ENCODE measurements at places on chromosomes 1 and 21.

- no peak for DNase-seq
These were observed 88.0 kb upstream of the TLR5 start for GRCh38 chr1:223231011-223231572.

DNA sequence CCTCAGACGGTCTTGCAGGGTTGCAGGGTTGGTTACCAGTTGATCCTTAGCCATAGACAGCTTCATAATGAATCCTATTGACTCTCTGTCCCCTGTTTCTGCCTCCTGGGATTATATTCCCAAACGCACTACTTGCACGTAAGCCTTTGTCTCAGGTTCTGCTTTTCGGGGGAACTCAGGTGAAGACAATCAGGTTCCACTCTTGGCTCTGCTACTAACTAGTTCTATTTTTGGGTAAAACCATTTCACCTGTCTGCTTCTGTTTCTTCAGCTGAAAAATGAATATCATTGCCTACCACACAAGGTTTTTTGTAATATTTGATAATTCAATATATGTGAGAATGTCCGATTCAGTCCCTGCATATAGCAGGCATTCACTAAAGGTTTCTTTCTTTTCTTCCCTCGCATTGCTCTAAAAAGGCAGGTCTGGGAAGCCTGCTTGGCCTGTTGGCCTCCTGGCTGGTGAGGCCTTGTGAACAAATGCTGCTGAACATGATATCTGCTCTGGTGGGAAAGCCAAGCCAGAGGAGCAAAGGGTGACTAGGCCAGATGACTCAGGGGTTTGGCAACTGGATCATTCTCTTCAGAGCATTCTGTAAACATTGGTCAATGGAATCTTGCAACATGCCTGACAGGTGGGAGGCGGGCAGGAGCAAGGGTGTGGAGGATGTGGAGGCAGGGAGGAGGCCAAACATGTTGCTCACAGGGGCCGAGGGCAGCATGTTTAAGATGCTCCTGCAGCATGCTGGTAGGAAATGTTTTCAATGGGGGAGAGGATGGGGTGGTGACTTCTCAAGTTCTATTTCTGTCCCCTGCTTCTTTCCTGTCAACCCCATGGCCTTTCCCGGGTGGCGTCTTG, 23.8 kb downstream of the IER5 start:
- no peak for DNase-seq

DNA sequence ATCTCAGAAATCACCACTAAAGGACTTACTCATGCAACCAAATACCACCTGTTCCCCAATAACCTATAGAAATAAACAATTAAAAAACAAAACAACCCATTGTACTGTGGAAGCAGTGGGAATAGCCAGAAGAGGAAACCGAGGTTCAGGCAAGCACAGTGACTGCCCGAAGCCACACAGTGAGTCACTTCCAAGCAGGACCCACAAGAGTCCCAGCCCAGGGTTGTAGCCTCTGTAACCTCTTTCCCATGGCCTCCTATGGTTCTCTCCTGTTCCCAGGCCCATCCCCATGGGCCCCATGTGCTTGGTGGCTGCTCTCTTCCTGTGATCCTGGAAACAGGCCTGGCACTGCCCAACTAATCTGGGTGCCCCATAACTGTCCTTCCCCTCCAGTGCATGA, 29.0 kb upstream of the HTR1D start:
- DNase-seq, result no peak

GRCh38 chr1:52112489-52112888, 29.4 kb upstream of the ZFYVE9 start:
- no peak for DNase-seq

DNA sequence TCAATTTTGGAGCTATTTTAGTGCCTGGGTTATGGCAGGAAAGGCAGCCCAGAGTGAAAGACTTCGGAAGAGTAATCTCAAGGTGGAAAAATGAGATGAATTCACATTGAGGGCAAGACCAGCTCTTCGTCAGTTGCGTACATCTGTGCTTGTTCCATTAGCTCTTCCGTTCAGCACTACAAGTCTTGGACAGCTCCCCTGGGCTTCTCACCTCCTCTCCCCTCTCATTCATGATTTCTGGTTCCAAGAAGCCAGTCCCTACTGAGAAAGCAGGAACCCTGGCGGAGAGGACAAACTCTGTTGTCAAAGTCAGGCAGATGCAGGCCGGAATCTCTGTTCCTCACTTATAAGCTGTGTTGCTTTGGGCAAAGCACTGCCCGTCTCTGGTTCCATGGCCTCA, 76.5 kb downstream of the ACTL8 start:
- no peak for DNase-seq

GRCh38 chr1:1406101-1406820, 832 bp downstream of the MRPL20 start:
- no peak for DNase-seq

DNA sequence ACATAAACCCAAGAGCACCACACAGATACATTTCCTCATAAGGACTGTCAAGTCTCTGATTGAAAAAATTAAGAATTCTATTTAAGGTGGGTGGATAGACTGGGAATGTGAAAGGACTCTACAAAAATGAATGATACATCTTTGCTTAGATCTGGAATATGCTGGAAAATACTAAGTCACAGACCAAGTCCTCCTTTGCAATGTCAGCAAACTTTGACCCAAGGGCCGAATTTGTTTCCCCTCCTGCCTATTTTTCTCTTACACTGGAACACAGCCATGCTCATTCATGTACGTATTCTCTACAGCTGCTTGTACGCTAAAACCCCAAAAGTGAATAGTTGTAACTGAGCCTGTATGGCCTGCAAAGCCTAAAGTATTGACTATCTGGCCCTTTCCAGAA, 180.7 kb downstream of the ADSS2 start:
- DNase-seq, result no peak

- DNase-seq, result no peak
These were observed 110.4 kb downstream of the SYT2 start for GRCh38 chr1:202599669-202600431.

GRCh38 chr1:95366498-95366897, 132.5 kb downstream of the RWDD3 start:
- DNase-seq, result no peak

DNA sequence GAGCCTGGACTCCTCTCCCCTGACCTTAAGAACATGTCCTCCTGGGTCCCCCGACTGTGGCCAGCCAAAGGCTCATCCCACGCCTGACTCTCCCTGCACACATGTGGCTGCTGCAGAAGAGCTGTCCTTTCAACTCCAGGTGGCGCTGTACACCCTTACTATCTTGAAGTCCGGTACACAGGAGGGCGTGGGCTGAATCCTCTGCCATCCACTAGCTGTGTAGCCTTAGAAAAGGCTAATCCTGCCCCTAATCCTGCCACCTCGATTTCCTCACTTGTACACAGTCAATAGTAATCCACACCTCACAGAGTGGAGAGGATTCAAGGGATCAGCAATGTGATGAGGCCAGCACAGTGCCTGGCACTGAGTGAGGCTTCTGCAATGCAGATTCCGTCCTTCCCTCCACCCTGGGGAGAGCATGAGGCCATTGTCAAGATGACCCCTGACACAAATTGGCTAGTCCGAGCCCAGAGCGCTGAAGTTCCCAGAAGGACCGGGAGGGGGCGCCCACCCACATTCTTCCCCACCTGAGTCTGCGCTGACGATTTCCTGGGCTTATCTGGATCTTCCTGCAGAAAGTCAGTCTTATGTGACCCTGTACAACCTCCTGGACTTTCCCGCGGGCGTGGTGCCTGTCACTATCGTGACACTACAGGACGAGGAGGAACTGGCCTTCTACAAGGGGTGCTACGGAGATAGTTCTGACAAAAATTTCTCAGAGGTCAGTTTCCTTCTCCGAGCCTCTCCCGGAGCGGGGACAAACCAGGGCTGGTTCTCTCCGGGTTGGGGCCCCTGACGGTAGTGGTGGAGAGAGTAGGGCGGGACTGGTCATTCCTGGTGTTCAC, 47.1 kb upstream of the DMBX1 start:
- peak; percentile 18 for DNase-seq

DNA sequence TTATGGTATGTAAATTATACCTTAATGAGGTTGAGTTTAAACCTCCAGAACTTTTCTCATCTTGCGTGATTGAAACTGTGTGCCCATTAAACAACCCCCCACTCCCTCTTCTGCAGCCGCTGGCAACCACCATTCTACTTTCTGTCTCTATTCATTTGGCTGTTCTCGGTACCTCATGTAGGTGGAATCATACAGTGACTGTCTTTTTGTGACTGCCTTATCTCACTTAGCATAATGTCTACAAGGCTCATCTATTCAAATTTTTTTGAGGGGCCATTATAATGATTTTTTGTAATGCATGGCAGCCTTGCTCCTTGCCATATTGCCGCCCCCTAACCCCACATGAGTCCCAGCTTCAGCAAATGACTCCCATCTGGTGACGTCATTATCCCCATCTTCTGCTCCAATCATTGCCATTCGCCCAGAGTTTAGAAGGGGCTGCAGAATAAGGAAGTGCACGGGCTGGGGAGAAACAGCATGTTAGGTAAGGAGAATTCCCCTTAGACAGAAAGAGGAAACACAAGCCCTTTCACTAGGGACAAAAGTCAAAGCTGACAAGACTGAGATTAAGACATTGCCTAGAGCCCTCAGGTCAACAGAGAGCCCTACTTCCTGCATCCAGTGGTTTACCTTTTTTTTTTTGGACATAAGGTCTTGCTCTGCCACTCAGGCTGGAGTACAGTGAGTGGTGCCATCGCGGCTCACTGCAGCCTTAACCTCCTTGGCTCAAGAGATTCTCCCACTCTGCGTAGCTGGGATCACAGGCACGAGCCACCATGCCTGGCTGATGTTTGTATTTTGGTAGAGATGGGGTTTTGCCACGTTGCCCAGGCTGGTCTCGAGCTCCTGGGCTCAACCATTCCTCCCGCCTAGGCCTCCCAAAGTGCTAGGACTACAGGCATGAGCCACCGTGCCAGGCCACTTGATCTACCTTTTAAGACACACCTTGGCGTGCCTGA, 78.4 kb upstream of the ERRFI1 start:
- DNase-seq, result no peak

DNA sequence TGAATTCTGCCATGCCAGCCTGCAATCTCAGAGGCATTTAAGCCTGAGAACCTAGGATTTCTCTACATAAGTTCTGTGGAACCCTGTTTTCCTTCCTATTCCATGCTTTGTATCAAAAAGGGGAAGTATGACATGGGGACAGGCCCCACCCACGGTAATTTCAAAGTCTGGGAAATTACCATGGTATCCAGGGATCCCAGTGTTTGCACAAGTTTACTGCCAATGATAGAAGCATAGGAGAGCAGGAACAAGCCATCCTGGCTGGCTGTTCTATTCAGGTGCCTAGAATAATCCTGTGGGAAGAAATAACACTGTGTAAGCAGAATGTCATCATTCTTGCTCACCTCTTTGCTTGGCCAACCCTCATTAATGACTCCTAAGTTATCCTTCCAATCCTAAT, 53.8 kb upstream of the ATP1B1 start:
- DNase-seq, result no peak

GRCh38 chr1:29682171-29682918, 446.0 kb downstream of the PTPRU start:
- DNase-seq, result no peak

DNA sequence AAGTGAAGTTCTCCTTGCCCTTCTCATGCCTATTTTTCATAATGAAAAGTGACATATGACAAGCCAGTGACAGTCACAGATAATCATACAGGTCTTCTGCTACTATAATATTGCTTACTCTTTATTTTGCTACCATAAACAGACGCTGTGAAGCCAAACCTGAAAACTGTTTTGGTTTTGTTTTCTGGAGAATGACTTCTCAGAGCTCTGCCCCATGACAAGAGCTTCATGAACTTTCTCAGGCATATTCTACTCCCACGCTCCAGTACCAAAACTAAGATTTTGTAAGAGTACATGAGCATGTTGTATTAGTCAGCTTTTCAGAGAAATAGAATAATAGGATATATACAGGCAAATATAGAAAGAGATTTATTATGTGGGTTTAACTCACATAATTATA, 64.3 kb upstream of the VTCN1 start:
- no peak for DNase-seq

DNA sequence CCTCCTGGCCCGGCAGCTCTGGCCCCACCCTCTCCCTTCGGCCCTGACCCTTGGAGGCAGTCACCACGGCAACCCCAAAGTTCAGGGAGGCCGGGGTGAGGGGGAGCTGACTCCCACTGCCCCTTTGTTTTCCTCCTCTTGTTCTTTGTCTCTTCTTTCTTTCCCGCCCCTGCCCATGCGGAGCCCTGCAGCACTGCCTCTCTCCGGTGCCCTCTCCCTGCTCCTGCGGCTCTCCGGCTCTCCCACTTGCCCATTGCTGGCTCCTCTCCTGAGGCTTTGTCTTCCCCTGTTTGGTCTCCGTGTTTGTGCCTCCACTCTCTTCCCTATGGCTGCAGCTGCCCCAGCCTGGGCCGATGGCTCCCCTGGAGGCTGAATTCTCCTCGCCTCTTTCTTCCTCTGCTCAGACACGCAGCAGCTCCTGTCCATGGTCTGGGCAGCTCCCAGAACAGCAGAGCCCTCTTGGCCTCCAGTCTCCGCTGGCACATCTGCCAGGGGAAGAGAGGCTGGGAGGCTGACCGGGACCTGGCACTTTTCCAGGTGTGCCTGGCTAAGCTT, 5.8 kb downstream of the CELSR2 start:
- DNase-seq, result no peak

DNA sequence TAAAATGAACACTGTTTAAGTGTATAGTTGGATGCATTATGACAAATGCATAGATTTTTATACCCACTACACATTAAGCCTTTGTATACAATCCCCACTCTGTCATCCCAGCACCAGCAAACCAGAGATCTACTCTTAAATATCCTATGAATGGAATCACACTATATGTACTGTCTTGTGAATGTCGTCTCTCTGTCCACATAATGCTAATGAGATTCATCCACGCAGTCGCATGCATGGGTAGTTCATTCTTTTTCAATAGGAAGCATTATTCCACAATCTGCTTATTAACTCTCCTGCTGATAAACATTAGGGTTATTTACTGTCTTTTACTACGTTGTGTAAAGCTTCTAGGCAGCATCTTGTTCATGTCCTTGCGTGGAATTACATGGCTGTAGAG, 892.3 kb downstream of the LTN1 start:
- DNase-seq, result no peak

DNA sequence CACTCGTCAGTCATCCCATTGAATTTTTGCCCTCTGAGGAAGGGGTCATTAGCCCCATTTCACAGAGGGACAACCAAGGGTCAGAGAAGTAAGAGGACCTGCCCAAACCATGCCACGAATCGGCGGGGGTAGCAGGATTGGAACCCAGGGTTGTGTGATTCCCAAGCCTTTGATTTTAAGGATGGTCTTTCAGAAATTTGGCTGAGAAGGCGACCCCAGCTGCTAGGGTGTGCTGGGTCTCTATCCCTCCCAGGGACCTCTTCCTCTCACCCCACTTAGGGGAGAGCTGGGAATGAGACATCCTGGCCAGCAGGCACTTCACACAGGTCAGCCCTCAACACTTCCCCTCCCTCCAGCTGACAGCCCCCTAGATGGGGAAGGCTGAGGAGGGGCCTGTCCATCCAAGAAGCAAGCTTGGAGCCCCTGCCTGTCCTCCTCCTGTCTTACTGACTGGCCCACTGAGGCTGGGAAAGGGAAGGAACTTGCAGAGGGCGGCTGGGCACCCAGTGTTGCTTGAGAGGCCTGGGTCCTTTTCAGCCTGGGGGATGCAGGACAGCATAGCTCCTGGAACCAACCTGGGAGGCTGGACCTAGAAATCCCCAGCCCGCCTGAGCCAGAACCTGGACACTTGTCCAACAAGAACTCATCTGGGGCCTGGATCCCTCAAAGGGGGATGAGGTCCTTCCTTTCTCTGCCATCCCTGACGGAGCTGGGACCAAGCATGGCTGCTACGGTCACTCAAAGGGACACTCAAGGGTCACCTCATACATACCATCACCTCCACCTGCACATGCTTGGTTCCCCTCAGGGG, 1.7 kb downstream of the SDC3 start:
- no peak for DNase-seq

All from activated CD8-positive, alpha-beta memory T cell treated with anti-CD3 and anti-CD28 coated beads for 1 hour (primary cell).